ENCODE measurements at places on chromosomes 6 and 20. TPM values are rescaled to one million over a fixed set of nuclear protein-coding genes. Genes with fewer than 3 reads are reported as not detected.

The BHLHE23 gene
- not detected for total RNA-seq

The NT5E gene
- total RNA-seq: 47.1 TPM

The FUT9 gene
- 5.7 TPM for total RNA-seq

The MPIG6B gene
- not detected for total RNA-seq

The TRIM38 gene
- 3.8 TPM for total RNA-seq

The C20orf144 gene
- not detected for total RNA-seq

The NEU1 gene
- total RNA-seq: 31.9 TPM

The KHDC1L gene
- not detected for total RNA-seq

- H3K4me3 ChIP-seq: no peak overlapping the region
- H3K4me1 ChIP-seq: peaks cover 11% of the 10 kb centered on the region
- H3K27ac ChIP-seq: no peak overlapping the region
- no peaks in the 10 kb centered on the region for H3K36me3 ChIP-seq
- no peak for DNase-seq
Observed at GRCh38 chr20:51422514-51423289, 119.8 kb downstream of the NFATC2 start.

GRCh38 chr6:51120016-51120415, 301.3 kb downstream of the TFAP2B start:
- H3K27ac ChIP-seq: no peak overlapping the region
- no peaks in the 10 kb centered on the region for H3K4me1 ChIP-seq
- no peak for DNase-seq
- H3K27me3 ChIP-seq: no peaks in the 10 kb centered on the region
- H3K36me3 ChIP-seq: no peaks in the 10 kb centered on the region
- H3K4me3 ChIP-seq: no peak overlapping the region

GRCh38 chr6:44494011-44494501, 106.5 kb downstream of the CDC5L start:
- no peaks in the 10 kb centered on the region for H3K27me3 ChIP-seq
- no peak overlapping the region for H3K4me3 ChIP-seq
- no peaks in the 10 kb centered on the region for H3K4me1 ChIP-seq
- H3K36me3 ChIP-seq: no peaks in the 10 kb centered on the region
- H3K27ac ChIP-seq: no peak overlapping the region

GRCh38 chr6:99951016-99951805, 42.8 kb downstream of the MCHR2 start:
- peaks cover 4% of the 10 kb centered on the region for H3K27me3 ChIP-seq
- H3K27ac ChIP-seq: no peak overlapping the region
- no peaks in the 10 kb centered on the region for H3K4me1 ChIP-seq
- no peaks in the 10 kb centered on the region for H3K36me3 ChIP-seq
- no peak overlapping the region for H3K4me3 ChIP-seq

DNA sequence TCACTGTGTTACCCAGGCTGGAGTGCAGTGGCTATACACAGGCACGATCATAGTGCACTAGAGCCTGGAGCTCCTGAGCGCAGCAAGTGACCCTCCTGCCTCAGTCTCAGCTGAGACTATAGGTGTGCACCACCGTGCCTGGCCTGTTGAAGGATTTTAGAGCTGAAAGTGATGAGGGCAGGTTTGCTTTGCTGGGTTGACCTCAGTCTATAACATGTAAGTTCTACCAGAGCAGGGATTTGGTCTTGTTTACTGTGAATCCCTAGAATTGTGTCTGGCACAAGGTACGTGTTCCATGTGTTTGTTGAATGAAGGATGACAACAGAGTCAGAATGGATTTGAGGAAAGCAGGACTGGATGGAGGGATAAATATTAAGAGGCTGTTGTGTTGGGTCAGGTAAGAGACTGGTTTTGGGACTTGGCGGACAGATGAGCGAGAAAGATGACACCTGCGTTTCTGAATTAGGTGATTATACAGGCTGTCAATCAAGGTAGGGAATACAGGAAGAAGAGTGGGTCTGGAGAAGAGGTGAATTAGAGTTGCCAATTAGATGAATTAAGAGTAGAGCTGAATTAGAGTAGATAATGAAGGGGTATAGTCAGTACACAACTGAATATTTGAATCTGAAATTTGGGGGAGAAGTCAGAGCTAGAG, 6.5 kb downstream of the ASXL1 start:
- peaks cover 12% of the 10 kb centered on the region for H3K36me3 ChIP-seq
- peaks cover 2% of the 10 kb centered on the region for H3K27me3 ChIP-seq
- H3K4me1 ChIP-seq: peaks cover 13% of the 10 kb centered on the region
- no peak for DNase-seq
- H3K27ac ChIP-seq: no peak overlapping the region

DNA sequence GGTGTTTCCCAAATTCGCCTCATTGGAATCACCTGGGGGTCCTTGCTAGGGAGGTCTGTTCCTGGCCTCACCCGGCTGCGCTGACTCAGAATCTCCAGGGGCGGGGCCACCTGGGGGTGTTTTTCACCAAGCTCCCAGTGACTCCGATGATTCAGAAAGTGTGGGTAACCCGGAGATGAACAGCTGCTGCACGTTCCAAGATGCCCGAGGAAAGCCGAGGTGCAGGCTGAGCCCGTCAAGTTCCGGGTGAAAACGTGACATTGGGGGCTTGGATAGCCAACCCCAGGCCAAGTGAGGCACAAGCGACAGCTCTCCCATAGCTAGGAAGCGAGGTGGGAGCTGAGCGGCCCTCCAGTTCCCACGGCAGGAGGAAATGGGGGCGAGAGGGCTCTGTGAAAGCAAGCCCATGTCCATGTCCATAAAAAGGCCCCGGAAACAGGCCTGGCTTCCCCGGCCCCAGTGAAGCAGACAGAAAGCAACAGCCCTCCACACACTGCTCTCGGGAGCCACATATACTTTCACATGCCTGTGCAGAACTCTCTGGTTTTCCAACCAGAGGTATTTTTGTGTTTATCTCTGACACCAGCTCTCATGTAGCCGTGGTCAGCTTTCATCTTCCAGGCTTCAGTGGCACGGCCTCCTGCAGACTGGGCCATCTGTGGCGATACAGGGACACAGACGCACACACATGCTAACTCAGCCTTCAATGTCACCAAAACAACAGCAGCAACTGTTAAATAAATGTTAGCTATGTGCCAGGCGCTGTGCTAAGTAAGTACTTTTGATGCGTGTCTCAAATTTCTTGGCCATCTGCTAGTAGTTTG, 90.7 kb upstream of the CCDC28A start:
- H3K4me1 ChIP-seq: peaks cover 31% of the 10 kb centered on the region
- no peaks in the 10 kb centered on the region for H3K27me3 ChIP-seq
- no peak for DNase-seq

- peaks cover 8% of the 10 kb centered on the region for H3K4me1 ChIP-seq
- no peak overlapping the region for H3K4me3 ChIP-seq
- peaks cover 7% of the 10 kb centered on the region for H3K27me3 ChIP-seq
- no peaks in the 10 kb centered on the region for H3K36me3 ChIP-seq
- H3K27ac ChIP-seq: no peak overlapping the region
Observed at GRCh38 chr6:5894357-5894756, 112.4 kb downstream of the NRN1 start.

DNA sequence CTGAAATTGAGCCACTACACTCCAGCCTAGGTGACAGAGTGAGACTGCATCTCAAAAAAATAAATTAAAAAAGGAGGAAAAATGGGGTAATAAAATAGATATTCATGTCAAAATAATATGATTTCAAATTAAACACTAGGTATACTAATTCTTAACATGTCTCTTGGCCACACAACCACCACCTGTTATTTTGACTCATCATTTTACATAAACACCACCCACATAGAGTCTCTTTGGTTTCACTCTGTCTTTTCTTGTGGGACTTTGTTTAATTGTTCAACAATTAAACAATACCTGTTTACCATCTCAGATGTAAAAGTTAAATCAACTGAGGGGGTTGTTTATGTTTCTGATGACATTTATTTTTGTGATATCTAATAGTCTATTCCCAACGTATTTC, 476.8 kb upstream of the ADGRB3 start:
- H3K4me1 ChIP-seq: no peaks in the 10 kb centered on the region
- no peak overlapping the region for H3K4me3 ChIP-seq
- no peak overlapping the region for H3K27ac ChIP-seq
- no peaks in the 10 kb centered on the region for H3K27me3 ChIP-seq
- peaks cover 4% of the 10 kb centered on the region for H3K36me3 ChIP-seq

DNA sequence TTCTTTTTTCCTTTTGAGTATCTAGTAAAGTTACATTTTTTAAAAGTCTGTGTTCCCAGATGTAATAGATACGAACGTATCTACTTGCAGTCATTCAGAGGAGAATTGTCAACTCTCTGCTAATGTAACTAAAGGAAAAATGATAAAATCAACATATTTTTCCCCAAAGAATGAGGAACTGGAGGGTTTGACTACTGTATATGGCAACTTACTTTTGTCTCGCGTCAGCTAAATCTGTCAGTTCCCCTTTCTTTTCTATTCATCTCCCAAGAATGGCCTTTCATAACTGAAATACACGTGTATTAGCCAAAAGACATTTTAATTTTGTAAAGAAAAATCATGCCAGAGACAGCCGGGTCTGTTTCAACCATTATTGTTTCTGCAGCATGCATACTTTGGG, 5.4 kb downstream of the EYA2 start:
- no peak overlapping the region for H3K27ac ChIP-seq
- H3K4me3 ChIP-seq: no peak overlapping the region
- no peaks in the 10 kb centered on the region for H3K36me3 ChIP-seq
- H3K27me3 ChIP-seq: peaks cover 4% of the 10 kb centered on the region

DNA sequence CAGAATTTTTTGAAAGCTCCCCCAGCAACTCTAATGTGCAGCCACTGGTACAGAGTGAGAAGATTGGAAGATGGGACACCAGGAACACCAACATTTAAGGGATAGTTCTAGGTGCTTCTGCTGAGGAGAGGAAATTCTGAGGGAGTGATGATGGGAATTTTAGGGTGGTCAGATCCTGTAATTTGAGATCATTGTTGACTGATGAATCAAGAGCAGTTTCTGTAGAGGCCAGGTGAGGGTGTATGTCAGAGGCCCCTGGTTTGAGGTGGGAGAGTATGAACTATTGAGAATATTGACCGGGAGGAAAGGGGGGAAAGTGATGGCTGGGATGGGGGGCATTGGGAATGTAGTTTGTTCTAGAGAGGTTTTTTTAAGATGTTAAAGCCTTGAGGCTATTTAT, 47.2 kb downstream of the PTPRA start:
- H3K27ac ChIP-seq: no peak overlapping the region
- peaks cover 32% of the 10 kb centered on the region for H3K4me1 ChIP-seq
- H3K4me3 ChIP-seq: peak overlapping the region; percentile 68
- H3K27me3 ChIP-seq: no peaks in the 10 kb centered on the region

DNA sequence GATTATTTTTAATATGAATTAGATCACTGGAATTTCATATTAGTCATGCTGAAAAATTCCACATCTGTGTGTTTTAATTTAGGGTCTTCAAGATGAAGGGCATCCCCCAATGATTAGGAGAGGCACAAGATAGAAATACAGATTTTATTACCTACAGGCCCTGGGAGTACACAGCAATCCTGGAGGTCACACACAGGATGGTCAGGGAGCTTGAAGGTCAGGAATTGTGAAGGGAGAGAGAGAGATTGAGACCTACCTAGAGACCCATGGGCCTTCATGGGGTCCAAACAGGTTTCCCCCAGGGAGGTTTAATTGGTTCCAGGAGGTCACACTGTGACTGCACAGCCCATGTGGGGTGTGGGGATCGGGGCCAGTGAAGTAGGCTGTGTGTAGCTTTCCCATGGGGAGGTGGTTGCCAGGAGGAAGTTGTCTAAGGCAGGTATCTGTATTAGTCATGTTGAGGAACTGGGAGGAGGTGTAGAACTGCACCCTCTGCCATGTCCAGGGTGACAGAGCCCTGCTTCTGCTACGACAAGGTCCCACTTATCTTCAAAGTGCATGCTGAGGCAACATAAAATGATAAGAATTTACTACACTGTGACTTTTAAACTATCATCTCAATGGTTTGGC, 18.3 kb downstream of the SNX9 start:
- peak overlapping the region; percentile 22 for H3K4me3 ChIP-seq
- peaks cover 62% of the 10 kb centered on the region for H3K4me1 ChIP-seq
- peaks cover 2% of the 10 kb centered on the region for H3K27me3 ChIP-seq
- peaks cover 11% of the 10 kb centered on the region for H3K36me3 ChIP-seq

DNA sequence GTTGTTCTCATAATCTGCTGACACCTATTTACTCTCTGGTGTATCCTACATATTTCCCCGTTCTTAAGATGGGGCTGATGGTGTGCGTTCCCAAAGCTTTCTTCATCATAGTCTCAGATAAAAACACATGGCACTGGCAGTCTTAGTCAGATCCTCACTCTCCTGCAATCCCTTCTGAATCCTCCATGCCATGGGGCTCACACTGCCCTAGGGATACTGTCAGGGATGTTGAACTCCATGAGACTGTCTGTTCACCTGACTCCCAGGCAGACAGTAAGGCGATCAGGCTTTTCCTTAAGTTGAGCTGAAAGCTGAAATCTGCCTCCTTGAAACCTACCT, 76.0 kb downstream of the SLX4IP start:
- no peaks in the 10 kb centered on the region for H3K36me3 ChIP-seq
- peak overlapping the region; percentile 9 for H3K27ac ChIP-seq
- peaks cover 11% of the 10 kb centered on the region for H3K4me1 ChIP-seq

DNA sequence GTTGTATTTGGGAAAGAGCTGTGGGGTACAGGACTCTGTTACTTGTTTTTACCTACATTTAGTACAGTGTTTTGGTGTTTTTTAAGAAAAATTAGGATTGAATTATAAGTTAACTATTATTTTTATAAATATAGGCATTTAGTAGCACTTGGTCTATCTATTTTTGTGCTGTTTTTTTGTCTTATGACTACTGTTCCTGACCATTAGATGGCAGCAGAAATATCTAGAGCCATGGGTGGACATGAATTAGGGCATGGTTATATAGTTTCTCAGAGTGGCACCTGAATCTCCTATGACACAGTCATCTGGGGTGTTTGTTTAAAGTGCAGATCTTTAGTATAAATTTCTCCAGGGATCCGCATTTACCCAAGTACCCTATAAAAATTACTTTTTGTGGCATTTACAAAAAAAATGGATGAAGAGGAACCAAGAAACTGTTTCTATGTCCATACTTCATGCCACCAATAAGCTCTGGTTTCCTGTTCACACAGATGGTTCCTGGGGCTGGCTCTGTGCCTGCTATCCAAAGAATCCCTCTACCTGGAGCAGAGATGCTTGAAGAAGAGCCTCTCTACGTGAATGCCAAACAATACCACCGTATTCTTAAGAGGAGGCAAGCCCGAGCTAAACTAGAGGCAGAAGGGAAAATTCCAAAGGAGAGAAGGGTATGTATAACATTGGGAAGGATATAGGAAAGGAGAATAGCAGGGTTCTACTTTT, 19.8 kb downstream of the NFYA start:
- H3K36me3 ChIP-seq: peaks cover 51% of the 10 kb centered on the region
- H3K4me1 ChIP-seq: no peaks in the 10 kb centered on the region
- H3K27me3 ChIP-seq: no peaks in the 10 kb centered on the region
- no peak overlapping the region for H3K4me3 ChIP-seq

DNA sequence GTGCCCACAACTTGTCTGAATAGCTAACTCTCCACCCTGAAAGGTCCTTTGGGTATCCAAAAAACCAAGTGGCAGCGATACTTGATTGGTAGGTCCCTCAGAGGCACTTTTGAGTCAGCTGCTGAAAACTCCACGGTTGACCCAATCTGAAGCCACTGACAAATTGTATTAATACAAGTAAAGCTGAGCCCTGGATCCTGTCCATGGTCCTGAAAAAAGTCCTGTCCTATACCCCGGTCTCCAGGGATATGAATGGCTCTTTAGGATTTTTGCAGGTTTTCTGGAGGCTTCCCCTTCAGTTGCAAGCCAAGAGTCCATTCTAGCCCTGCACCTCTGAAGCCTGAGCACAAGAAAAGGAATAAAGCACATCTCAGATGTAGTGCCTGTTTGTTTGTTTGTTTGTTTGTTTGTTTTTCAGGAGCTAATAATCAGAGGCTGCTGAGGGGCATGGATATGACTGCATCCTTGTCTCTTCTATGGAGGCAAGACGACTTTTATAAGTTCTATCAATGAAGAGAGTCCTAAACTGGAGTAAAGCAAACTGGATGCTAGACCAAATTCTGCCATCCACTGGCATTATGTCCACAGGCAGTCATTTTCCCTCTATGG, 1.7 kb upstream of the SLC12A5 start:
- no peak overlapping the region for H3K27ac ChIP-seq
- peaks cover 31% of the 10 kb centered on the region for H3K27me3 ChIP-seq
- H3K4me1 ChIP-seq: no peaks in the 10 kb centered on the region

Data from endothelial cell (in vitro differentiated cells).